ENCODE measurements at places on chromosomes 13 and 19.

GRCh38 chr13:27245610-27246009, 5.7 kb upstream of the RPL21 start:
- no peak for DNase-seq

GRCh38 chr13:44191504-44192171, 182.0 kb upstream of the SERP2 start:
- DNase-seq, result peak; percentile 59

DNA sequence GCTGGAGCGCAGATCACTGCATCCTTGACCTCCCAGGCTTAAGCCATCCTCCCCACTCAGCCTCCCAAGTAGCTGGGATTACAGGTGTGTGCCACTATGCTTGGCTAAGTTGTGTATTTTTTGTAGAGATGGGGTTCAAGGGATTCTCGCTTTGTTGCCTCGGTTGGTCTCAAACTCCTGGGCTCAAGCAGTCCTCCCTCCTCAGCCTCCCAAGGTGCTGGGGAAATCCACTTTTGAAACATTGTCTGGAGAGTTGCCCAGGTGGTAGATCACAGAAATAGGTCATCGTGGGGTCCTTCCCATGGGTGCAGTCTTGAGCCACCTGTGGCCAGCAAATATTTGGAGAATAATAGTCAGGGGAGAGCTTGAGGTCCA, 5.2 kb downstream of the LDLR start:
- no peak for DNase-seq

GRCh38 chr13:95604556-95604915, 40.0 kb downstream of the DZIP1 start:
- no peak for DNase-seq

GRCh38 chr19:47469719-47470118, 2.0 kb downstream of the SLC8A2 start:
- DNase-seq, result no peak

GRCh38 chr19:50659318-50660087, 10.3 kb downstream of the C19orf81 start:
- no peak for DNase-seq

DNA sequence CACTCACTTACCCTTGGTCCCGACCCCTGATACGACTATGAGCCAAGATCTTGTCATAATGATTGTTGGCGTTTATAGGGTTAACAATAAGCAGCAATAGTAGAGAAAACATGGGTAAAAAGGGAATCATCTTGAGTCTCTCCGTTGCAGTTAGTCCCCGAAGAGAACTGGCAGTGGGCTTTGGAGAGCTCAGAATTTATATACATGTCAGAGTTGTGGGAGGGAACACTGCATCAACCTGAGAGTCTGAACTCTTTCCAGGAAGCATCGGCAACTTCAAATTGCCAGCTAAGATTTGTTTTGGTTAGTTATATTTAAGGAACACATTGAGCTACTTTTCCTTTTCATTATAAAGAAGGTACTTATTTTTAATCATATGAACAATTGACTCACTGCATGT, at the start of gene POSTN:
Gene POSTN, minus strand, starts transcription at position 172 of the 400 bp plus-strand sequence. Its CDS starts 42 bp downstream, at position 130.
- DNase-seq, result no peak

DNA sequence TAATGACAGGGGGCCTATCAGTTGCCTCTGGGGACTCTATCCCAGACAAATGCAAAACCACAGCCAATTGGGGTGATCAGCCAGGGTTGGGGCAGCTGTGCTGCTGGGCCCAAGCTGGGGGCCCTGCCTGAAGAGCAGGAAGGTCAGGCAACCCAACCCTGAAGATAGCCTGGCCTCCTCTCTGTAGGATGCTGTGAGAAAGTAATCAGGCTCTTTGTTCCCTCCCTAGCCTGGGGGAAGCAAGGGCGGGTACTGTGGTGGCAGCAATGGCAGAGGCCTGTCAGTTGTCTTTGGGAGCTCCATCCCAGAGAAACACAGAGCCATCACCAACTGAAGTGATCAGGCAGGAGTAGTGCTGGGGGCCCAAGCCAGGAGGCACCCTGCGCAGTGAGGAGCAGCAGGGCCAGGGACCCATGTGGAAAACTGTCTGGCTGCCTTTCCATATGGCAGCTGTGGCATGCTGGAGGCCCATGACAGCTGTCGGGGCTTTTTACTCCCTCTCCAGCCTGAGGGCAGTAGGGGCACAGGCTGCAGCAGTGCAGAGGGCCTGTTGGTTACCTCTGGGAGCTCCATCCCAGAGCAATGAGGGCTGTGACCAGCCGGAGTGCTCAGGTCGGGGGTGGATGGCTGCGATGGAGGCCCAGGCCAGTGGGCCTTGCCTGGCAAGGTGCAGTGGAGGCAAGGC, 73.6 kb upstream of the ATP12A start:
- no peak for DNase-seq

GRCh38 chr13:32660227-32660626, 74.0 kb downstream of the PDS5B start:
- DNase-seq, result no peak

DNA sequence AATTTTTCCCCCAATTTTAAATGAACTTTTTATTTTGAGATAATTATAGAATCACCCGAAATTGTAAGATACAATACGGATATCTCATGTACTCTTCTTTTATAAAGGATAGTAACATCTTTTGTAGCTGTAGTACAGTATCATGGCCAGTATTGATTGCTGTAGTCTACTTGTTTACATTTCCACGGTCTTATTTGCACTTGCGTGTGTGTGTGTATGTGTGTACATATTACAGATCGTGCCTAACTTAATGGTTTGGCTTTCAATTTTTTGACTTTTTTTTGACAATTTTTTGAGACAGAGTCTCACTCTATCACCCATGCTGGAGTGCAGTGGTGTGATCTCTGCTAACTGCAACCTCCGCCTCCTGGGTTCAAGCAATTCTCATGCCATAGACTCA, 6.7 kb downstream of the PAN3 start:
- DNase-seq, result no peak

GRCh38 chr19:12788682-12789097, 2.6 kb upstream of the JUNB start:
- no peak for DNase-seq

DNA sequence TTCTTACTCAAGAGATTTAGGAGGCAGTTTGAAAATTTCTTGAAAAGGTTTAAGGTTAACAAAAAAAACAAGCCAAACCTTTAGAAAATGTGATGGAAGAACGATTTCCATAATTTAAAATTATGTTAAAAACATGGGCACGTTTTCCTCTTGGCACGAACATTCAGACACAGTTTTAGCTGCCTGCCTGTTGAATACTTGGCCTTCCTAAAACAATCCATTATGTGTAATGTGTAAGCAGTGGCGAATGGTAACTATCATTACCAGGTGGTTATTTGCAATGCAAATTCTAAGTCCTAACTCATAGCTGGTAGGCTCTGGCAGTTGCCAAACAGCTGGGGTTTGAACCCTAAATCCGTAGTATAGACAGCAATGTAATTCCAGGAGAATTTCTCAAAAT, 1425.7 kb upstream of the SLC10A2 start:
- DNase-seq, result no peak

GRCh38 chr13:68173111-68173510, 943.0 kb upstream of the PCDH9 start:
- no peak for DNase-seq

DNA sequence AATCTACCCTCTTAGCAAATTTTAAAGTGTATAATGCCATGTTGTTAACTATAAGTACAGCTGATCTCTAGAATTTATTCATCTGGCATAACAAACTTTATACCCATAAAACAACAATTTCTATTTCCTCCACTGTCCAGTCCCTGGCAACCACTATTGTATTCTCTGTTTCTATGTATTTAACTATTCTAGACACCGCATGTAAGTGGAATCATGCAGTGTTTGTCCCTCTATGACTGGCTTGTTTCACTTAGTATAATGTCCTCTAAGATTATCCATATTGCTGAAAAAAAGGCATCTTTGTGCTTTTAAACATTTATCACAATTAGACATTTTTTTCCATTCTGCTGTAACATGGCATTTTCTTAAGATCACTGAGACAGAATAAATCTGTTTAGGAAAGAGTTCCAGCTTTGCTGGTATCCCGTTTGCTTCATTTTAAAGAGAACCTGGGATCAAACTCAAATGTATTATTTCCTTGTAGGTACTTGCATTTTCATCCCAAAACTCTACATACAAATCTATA, 1191.0 kb downstream of the SLITRK5 start:
- DNase-seq, result no peak

DNA sequence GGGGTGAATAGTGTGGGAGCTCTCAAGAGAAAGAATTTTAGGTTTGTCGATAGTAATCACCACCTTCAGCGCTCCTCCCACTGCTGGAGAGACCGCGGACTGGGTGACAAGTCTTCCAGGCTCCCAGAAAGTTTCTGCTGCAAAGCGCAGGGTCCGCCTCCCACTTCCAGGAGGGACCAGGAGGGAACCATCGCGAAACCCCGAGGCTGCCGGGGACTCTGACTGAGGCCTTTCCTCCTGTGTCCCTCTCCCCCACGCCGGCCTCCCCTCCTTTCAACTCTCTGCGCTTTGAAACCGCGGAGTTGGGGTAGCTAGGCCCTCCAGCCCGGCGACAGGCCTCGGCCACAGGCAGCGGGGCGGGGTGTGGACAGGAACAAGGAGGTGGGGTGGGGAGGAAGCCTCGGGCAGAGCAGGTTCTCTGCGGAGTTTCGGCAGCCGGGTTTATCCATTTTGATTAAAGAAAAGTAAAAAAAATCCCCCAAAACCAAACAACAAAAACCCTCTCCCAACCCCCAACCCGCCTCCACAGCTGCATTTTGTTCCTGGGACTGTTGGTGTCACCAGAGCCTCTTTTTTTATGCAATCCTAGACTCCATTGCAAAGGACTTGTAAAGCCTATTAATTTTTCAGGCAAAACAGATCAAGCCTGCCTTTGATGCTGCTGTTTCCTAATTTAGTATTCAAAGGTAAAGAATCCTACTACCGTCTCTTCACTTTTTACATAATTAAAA, 157.2 kb downstream of the TM9SF2 start:
- DNase-seq, result peak; percentile 65

DNA sequence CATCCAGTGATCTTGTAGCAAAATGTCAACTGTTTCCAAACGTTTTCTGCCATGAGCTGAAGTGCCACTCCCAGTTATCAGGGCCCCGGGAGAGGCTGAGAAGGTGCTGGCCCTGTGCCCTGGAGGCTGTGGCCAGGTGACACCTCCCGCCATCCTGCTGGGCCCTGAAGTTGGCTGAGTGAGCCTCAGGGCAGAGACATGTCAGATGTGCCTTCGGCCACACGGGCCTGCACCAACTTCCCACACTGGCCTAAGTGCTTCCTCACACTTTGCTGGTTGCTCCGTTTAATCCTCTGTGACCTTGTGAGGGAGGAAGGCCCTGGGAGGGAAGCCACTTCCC, 4.8 kb downstream of the ADPRHL1 start:
- DNase-seq, result no peak

- no peak for DNase-seq
Observed at GRCh38 chr19:6738787-6739389, 592 bp upstream of the TRIP10 start.

GRCh38 chr13:59641261-59641660, 522.5 kb downstream of the DIAPH3 start:
- no peak for DNase-seq

DNA sequence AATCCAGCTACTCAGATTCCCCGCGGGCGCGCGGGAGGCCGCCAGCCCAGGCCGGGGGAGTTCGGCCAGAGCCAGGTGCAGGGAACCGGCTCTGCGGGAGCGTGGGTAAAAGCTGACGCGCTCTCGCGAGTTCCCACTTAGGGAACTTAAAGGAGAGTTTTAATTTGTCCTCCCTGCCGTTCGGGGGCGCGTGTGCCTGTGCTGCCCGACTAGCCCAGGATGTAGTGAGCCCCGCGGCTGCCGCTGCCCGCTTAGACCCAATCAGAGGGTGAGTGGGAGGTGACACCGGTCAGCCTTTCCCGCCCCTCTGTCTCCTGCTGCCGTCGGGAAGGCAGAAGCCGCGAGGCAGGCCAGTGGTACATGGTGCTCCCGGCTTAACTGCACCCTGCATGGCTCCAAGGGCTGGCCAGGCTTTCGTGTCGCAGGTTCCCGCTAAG, 36.0 kb upstream of the NEK3 start:
- DNase-seq, result no peak

- no peak for DNase-seq
Observed at GRCh38 chr19:46839752-46840497, 10.7 kb downstream of the AP2S1 start.

DNA sequence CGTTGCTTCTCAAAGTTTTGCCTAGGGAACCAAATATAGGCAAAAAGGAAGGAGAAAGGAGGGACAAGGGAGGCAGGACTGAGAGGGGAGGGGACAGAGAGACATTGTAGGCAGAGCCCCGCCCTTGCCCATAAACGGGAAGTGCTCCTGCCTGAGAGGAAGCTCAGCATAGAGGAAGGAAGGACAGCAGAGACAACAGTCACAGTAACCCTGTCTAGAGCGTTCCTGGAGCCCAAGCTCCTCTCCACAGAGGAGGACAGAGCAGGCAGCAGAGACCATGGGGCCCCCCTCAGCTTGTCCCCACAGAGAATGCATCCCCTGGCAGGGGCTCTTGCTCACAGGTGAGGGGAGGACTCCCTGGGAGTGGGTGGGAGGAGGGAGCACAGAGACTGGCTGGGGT, at the start of gene CEACAM21:
Gene CEACAM21, plus strand, starts transcription at position 169 of the 400 bp plus-strand sequence. Its CDS starts 109 bp downstream, at position 278.
- no peak for DNase-seq

DNA sequence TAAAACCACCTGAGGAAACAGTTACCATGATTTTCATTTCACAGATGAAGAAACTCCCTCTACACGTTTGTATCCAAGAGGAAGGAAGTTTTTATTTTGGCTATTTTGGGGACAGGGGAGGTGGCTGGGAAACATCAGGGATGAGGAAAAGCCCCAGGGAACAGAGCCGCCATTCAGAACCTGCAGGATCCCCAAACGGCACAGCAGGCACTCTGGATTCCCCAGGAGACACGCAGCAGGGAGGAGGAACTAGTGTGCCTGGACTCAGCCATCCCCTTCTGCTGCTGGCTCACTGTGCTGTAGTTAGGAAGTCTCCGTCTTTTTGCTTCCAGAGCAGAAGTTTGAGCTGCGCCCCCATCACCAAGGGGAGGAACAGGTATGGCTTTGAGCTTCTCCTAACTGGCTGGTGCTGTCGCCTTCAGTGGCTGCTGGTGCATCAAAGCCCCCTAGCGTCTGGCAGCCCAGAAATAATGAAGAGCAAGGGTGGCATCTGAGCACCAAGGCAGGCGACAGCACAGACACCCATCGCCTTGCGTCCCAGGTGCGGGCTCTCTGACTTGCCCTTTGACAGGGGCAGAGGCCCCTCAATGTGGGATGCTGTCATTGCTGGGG, 4.2 kb downstream of the NAPA start:
- DNase-seq, result no peak
